ENCODE measurements at places on chromosomes 2 and 18. TPM values are rescaled to one million over a fixed set of nuclear protein-coding genes. Genes with fewer than 3 reads are reported as not detected.

- peak; percentile 33 for DNase-seq
Measured at GRCh38 chr2:36589230-36589630, 8.7 kb downstream of the FEZ2 start.

GRCh38 chr2:24576146-24576545, 85.1 kb downstream of the NCOA1 start:
- DNase-seq = no peak

RPIA gene
- total RNA-seq = 17.4 TPM

- peak; percentile 27 for DNase-seq
Measured at GRCh38 chr2:223585666-223586065, 16.5 kb downstream of the SCG2 start.

PARD6G gene
- total RNA-seq = 11.6 TPM

GRCh38 chr2:152518641-152519580, 183.9 kb downstream of the FMNL2 start:
- no peak for DNase-seq

APLF gene
- 7.9 TPM for total RNA-seq

- peak; percentile 84 for DNase-seq
Measured at GRCh38 chr2:22281033-22281432, 1103.9 kb upstream of the KLHL29 start.

GRCh38 chr2:179344280-179344964, 79.8 kb upstream of the SESTD1 start:
- DNase-seq = peak; percentile 47

DNA sequence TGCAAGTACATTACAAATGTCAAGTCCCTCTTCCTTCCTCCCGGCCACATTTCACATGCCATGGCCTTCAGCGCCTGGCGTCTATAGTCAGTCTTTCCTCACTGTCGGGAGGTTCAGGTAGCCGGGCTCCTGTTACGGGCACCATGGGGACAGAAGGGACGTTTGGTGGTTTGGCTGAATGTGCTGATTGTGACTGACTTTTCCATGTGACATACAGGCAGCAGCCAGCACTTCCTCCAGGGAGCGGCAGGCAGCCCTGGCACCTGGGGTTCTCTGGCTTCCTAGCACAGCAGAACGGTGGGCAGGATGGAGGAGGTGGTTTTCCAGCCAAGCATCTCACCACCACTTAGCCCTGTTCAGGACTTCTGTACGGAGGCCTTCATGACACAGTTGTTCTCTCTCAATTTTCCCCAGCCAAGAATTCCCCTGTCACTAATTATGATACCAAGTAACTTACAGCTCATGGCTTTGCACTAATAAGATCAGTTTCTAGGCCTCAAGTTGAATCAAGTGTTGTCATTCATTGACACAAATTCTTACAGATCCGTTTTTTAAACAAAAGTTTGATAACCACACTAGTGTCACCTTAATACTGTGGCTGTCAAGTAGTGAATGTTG, 83.9 kb upstream of the REV1 start:
- DNase-seq = no peak

STPG4 gene
- not detected for total RNA-seq

GRCh38 chr18:76875390-76876325, 53.3 kb downstream of the ZNF236 start:
- peak; percentile 70 for DNase-seq

DNA sequence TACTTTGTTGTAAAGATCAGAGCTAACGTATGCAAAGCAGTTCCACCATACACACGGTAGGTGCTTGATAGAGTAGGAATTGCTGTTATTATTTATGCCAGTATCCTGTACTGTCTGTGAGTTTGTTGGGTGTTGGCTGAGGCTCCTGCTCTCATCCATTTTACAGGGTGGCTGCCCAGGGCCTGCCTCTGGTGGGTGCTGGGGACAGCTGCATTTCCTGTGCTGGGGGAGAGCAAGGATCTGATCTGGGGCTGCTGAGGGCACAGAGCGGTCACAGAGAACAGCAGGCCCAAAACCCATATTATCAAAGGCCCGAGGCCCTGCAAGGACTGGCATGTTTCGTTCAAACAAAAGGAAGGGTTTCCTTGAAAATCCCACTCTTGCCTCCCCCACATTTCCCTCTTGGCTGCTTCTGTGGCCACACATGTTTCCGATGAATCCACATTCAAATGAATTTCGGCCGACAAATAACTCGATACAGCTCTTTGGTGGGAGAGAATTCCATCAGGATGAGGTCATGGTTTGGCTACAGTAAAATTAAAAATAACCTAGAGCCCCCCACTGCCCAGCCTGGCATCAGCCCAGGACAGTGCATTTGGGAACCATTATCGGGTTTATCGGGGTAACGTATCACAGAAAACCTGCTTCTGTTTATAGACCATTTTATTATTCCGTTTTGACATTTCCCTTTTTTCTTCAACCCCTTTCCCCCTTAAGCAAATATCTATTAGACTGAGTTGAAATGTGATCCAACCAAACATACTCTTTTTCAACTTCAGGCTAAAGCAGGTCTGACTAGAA, 143.4 kb downstream of the CYRIA start:
- peak; percentile 65 for DNase-seq

DNA sequence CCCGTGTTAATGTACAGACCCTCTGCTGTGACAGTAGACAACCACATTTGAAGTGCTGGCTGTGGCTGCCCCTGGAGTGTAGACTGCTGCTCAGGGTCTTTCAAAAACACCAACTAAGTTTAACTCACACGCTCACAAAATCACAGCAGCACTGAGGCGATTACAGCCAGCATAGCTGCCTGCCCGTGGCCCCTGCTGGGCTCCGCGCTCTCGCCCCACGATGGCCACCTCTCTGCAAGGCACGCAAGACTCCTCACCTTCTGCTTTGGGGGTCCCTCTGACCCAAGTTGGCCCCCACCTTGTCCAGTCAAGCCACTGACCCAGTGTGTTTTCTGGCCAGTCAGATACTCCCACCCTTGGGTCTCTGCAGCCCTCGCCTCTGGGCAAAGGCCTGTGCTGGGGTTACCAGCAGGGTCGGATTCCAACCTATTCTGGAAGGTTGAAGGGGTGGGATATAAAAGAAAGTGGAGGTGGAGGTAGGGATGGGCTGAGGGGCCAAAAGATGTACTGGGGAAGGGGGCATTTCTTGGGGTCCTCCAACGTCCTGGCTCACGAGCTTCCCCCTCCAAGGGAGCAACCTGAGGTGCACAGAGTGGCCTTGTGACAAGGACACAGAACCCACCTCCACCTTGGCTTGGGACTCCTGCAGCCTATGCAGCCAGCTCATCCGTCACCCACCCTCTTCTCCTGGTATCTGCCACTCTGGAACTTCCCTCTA, 2.9 kb upstream of the B3GNT7 start:
- no peak for DNase-seq

DNA sequence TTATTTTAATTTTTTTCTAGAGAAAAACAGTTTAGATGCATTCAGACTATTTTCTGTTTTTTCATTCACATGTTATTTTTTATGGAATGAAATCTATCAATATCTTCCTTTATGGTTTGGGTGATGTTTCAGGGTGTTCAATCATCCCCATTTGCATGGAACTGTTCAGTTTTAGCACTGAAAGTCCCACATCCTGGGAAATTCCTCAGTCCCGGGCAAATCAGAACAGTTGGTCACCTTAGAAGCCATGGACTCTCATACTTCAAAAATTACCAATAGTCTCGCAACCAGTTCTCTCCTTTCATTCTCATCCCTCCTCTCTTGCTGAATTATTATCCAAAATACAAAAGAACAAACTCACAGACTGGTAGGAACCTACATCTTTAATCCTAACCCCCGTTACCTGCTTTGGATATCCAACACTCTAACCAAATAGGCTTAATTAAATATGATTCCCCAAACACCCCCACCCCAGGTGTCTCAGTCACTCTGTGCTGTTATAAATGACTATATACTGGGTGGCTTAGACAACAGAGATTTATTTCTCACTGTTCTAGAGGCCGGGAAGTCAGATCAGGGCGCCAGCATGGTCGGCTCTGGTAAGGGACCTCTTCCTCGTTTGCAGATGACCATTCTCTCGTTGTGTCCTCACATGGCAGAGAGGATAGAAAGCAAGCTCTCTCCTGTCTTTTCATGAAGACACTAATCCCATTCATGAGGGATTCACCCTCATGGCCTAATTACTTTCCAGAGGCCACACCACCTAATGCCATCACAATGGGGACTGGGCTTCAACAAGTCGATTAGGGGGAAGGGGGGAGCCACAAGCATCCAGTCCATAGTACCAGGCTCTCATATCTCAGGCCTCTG, 57.7 kb upstream of the SLC1A4 start:
- DNase-seq = no peak

- no peak for DNase-seq
Measured at GRCh38 chr2:161307676-161308075, 549 bp upstream of the PSMD14 start.

SERPINB10 gene
- 7.0 TPM for total RNA-seq

- DNase-seq = no peak
Measured at GRCh38 chr18:12772111-12772510, 69.3 kb downstream of the PSMG2 start.

DNA sequence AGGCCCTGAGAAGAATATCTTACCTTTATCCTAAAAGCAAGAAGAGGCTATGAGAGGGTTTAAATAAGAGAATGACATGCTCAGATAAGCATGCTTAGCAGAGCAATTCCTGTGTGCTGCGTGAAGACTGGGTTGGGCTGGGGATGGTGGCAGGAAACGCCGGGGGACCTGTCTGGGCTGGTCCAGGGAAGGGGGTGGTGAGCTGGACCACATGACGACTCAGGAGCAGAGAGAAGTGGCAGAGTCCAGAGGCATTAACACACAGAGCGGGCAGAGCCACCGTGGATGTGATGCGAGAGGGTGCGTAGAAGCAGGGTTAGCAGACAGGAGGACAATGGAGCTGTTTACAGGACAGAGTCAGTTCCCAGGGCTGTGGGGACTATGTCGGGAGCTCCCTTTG, 84.5 kb downstream of the ZBTB7C start:
- DNase-seq = no peak

IMMT gene
- 93.1 TPM for total RNA-seq

DNA sequence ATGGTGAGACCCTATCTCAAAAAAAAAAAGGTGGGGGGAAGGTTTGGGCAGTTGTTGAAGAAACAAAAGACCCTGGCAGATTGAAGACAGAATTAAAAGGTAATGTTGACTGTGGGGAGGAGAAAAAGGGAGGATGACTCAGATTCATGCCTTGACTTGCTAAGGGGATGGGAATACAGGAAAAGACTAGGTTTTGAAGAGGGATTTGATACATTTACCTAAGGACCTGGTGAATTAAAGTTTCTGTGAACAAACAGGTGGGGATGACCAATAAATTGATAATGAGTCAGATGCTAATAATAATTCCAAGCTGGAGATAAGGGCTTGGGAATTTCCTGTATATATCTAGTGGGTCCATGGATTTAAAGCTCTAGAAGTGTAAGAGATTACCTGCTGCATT, 27.6 kb downstream of the TTR start:
- no peak for DNase-seq

GRCh38 chr2:38123911-38124310, 48.0 kb upstream of the CYP1B1 start:
- DNase-seq = no peak

TGOLN2 gene
- total RNA-seq = 94.0 TPM

- DNase-seq = no peak
Measured at GRCh38 chr2:96891591-96892333, 21.9 kb upstream of the SEMA4C start.

FSHR gene
- not detected for total RNA-seq

GRCh38 chr18:50656396-50656795, 96.5 kb downstream of the MAPK4 start:
- no peak for DNase-seq

FAM117B gene
- 8.1 TPM for total RNA-seq

FIGLA gene
- total RNA-seq = not detected

DNA sequence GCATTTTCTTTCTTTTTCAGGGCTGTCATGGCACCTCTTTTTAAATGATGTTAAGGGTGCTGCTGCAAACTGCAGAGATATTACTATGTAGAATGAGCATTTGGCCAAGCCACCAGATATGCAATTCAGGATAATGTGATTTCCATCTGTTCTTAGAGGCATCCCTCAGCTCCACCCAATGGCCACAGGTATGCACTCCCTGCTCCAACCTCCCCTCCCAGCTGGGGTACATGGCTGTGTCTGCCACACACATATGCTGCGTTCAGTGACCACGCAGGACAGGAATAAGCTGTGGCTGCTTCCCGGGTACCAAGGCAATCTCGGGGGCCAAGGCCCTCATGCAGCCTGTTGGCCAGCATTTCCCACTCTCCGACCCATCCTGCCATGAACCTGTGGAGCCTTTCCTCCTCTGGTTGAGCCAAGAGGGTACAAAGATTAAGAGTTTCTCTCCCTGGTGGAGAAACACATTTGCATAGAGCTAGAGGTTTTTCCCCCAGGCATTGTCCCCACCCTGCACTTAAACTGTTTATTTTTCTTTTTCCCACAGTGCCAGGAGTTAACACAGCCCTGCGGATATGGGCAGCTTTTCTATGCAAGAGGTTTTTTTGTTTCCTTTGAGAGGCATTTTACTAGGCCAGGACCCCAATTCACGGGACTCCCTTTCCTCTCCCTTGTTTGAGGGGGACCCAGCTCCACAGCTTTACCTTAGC, 147.0 kb downstream of the GCA start:
- no peak for DNase-seq

DNA sequence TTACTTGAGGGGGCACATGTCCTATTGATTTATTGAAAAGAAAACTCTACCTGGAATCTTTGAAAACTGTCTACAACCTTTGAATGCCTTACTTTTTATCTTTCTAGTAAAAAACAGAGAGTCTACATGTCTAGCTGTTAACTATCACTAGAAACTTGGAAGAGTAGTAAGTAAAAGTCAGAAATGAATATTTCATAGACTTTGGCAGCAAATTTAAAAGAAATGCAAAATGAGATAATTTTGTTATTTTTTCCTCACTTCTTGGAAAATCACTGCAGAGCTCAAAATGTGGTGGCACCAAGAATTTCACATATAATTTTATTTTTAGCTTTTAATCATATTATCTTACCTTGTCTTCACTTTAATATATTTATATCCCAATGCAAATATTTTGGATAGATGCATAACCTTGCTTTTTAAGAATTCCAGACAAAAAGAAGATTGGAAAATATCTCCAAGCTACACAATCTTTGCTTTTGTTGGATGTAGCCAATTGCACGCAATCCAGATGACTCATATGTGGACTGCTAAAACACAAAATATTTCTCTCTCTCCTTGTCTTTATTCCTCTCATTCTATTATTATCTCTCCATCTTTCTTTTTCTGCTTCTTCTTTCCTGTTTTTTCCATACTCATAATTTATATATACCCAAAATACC, 92.2 kb upstream of the DSEL start:
- no peak for DNase-seq

NPAS2 gene
- 14.6 TPM for total RNA-seq

HOXD13 gene
- not detected for total RNA-seq

DNA sequence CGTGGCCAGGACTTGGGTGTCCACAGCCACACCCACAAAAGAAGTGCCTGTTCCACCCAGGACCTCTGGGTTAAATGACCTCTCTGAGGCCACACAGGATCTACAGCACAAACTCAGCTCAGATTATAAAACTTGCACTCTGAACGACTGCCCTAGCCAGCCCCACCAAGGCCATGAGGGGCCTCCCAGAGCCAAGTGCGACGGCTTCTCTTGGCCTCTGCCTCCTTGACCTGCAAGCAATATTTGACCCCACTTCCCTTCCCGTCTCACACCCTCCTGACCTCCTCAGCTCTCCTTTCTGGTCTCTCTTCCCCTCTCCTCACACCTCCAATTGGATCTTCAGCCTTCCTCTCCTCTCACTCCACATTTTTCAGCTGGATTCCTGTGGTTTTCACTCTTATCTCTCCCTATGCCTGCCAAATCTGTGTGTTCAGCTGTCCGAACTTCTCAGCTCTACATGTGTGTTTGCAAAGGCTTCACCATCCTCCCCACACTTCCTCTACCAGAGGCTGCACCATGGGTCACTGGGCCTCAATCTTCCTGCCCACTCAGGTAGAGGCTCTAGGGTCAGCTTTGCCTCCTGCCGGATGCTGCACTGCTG, 25.3 kb upstream of the STEAP3 start:
- no peak for DNase-seq

- DNase-seq = no peak
Measured at GRCh38 chr2:122707224-122707824, 951.9 kb downstream of the TSN start.
